ENCODE measurements at places on chromosomes 13 and 19.

- DNase-seq: no peak
Measured at GRCh38 chr13:23570921-23571315, 706 bp downstream of the TNFRSF19 start.

DNA sequence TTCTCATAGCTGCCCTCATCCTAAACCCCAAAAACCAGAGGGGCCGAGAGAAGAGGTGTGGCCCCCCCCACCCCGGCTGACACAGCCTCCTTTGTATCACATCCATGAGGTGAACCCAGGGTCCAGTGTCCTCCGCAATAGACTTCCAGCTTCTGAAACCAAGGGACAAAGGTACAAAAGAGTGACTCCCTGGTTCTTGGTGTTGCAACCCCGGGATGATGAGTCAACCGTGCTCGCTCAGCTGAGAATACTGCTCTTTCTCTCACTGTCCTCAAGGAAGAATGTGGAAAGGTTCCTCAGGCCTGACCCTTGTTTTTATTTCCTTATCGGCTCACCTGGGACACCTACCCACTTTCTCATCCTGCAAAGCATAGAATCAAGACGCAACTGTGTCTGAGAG lies 5.5 kb downstream of the SLC15A1 start:
- no peak for DNase-seq

DNA sequence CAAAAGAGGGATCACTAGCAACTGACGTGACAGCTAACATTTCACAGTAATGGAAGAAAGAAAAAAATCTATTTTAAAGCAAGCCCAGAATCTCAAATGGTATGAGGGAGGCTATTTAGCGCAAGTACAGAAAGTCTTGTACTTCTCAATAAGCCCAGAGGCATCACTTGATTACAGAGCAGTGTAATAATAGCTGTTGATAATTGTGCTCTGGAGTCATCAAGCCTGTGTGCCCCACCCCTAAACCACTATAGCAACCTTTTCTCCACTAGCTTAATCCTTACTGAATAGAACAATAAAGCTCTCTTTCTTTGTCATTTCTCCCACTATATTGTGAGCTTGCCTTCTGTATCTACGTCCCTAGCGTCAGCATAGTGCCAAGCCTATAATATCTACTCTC lies 56.6 kb downstream of the FREM2 start:
- DNase-seq: no peak

GRCh38 chr19:6472713-6473112 lies 8.6 kb downstream of the CRB3 start:
- no peak for DNase-seq

DNA sequence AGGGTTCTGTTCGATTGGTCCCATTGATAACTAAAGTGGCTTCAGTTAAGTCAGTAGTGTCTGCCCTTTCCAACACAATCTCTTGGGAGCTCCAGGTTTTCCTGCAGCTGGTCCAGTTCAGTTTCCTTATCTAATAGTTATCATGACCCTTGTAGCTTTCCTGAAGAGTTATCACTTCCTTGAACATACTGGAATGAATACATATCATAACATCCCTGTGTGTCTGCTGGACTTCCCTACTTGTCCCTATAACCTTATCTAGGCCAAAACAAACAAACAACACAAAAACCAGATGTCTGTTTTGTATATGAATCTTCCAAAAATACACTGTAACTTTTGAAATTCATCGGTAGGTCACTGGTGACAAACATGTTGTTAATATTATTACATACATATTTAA lies 167.6 kb downstream of the DCT start:
- no peak for DNase-seq

DNA sequence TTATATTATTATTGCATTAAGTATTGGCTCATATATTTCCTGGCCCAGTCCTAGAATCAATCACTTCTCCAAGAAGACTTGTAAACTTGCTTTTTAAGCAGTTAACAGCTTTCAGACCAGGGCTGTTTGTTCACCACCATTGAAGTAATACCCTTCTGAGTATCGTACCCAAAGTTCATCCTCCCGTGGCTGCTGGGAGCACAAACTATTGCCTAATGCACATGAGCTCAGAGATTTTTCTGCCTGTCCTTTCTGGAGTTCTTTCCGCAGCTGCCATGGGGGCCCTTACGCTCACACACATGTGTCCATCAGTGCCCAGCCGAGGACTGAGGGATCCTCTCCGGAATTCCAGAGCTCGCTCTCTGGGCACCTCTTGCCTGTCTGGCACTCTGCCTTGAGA lies 51.5 kb downstream of the MRPL57 start:
- no peak for DNase-seq

- DNase-seq: peak; percentile 72
Measured at GRCh38 chr19:4567584-4568071, 8.1 kb upstream of the SEMA6B start.

DNA sequence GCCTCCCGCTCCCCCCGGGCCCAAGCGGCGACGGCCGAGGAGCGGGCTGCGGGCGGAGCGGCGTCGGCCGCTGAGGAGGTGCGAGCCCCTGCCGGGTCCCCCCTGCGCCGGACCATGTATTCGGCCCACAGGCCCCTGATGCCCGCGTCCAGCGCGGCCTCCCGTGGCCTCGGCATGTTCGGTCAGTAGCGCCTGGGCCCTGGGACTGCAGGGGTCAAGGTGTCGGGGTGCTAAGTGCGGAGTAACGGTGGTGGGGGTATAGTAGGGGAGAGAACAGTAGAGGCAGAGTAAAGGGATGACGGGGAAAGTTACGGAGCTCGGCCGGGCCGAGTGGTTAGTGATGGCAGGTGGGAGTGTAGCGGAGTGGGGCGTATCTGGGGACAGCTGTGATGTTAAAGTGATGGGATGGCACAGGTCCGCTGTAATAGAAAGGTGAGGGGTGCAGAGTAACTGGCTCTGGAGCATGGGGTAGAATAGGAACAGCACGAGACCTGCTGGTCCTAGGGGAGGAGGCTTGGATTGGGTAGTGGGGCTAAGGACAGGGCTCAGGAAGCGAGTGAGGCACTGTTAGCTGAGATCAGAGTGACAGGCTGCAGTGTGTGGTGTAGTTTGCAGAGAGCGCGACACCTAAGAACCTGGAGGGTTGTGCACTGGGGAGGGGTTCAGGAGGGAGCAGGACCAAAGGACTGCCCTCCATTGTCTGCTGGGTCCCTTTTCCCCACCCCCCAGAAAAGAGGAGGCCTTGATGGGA lies 15.7 kb downstream of the CIC start:
- no peak for DNase-seq

DNA sequence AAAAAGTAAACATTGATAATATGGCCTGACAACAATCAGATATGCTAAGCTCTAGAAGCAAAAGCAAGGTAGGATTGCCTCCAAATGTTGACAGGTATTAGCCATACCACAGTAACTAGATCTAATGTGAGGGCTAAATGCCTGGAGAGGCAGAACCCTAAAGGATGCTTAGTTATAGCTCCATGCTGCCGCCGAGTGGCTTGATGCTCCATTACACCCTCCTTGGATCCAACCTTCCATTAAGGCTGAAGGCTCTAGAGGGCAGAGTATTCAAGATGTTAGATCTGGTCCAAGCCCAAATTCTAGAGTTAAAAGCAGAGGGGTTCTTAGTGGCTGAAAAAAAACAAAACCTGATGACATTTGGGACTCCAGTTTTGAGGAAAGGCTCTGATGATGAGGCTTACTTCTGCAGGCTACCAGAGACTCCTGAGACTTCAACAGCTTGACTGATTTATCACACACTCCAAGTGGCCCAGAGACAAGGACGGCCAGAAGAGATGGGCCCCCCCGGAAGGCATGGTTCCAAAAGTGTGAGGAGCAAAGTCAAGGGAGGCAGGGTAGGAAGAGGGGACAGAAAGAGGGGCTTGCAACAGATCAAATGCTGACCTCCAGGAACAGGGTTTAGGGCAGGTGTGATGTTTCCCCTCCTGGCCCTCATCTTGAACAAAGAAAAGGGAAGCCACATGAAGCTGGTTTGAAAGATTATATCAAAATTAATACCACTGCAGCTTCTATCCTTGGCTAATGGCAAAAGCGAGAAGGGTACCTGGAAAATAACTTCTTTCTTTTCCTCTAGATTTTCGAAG lies 21.9 kb upstream of the CPB2 start:
- DNase-seq: peak; percentile 59

GRCh38 chr19:19179548-19180441 lies 9.7 kb upstream of the MEF2B start:
- DNase-seq: no peak

DNA sequence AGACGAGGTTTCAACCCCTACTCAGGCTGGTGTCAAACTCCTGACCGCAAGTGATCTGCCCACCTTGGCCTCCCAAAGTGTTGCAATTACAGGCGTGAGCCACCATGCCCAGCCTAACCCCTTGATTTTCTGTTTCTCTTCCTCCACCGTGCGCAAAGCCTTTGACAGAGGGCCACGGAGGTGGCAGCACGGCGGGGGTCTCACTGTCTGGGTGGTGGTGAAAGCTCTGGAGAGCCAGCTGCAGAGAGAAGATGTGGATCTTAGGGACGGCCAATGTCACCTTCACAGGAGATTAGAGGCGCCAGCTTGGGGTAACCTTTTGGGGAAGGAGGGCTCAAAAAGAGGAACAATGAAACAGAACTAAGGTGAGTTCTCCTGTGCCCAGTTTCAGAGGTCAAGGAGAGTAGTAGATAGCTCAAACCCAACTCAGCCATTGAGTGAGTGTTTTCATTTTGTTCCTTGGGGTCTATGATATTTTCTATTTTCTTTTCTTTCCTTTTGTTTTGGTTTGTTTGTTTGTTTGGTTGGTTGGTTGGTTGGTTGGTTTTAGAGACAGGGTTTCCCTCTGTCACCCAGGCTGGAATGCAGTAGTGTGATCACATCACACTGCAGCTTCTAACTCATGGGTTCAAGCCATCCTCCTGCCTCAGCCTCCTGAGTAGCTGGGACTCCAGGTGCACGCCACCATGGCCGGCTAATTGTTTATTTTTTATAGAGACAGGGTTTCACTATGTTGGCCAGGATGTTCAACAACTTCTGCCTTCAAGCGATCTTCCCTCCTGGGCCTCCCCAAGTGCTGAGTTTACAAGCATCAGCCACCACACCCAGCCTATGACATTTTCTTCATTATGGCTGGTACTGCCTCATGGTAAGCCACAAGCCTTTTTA lies 37.7 kb downstream of the GPR42 start:
- no peak for DNase-seq

- DNase-seq: peak; percentile 43
Measured at GRCh38 chr19:52896431-52897137, 851 bp downstream of the ZNF320 start.

DNA sequence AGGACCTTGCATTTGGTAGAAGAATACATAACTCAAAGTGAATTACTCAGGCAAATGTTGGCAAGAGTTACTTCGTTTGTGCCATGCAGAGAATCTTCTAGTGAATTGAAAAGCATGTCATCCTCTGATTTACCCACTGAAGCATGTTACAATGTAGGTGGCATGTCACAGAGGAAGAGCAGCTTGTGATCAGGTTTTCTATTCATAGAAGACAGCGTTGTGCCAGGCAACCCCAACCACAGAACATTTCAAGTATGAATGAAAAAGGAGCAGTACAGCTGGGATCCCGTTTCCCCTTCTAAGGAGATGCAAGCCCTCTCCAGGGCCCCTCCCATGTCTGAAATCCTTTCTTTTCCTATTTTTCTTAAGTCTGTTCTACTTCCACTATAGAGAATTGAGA lies 6.0 kb upstream of the KATNAL1 start:
- no peak for DNase-seq

GRCh38 chr13:67416047-67416925 lies 186.2 kb upstream of the PCDH9 start:
- no peak for DNase-seq

- peak; percentile 84 for DNase-seq
Measured at GRCh38 chr19:12721656-12722565, 1.8 kb downstream of the TNPO2 start.

GRCh38 chr13:108572782-108573211 lies 56.6 kb upstream of the MYO16 start:
- no peak for DNase-seq

- DNase-seq: no peak
Measured at GRCh38 chr13:73129023-73129422, 70.2 kb downstream of the KLF5 start.

DNA sequence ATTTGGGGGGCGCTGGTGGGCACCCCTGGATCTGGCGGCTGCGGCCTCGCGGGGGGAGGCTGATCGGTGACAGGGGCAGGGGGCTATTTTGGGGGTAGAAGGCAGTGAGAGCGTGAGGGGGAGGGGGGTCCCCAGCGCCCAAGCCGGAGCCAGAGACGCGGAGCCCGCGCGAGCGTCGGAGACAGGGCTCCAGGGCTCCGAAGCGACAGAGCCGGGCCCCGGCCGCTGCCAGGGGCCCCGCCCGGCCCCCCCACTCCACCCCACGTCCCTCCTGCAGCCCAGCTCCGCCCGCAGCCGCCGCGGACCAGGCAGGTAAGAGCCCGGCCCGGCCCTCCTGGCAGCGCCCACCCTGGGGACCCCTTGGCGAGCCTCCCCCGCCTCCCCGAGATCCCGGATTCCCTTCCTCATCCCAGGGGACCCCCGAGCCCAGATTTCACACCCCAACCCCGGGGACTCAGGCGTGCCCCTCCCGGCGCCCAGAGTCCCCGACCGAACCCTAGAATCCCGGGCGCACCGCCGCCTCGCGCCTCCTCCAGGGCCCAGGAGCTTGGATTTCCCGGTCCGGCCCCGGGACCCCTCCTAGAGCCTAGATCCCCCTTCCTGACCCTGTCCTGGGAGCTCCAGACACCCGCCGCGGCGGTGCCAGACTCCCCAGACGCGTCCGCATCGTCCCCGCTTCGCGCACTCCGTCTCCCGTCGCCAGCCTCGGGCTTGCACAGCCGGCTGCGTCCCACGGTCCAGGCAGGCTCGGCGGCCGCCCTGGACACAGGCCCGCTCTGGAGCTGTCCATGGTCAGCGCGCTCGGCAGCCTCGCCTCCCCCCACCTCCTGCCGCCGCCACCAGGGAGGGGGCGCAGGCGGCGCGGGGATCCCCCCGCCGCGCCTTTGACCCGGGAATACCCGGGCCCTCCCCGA lies at the start of gene PPFIA3:
TSS of gene PPFIA3 (plus strand) at position 134 of the 914 bp plus-strand sequence. CDS start 8,330 bp downstream, outside the sequence.
- DNase-seq: no peak

DNA sequence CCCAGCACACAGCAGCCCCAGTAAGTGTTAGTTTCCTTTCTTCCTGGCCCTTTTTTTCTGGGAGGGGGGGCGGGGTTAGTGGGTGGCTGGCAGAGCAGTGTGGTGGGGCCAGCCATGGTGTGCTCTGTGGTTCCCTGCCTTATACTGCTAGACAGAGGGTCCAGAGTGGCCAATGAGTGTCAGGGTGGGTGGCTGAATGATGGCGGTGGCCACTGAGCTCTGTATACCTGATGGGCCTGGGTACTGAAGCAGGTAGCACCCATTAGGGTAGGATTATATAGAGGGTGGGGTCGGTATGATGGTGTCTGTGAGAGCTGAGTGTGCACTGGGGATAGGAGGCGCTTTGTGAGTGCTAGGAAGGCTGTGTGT lies 13.8 kb downstream of the CIC start:
- no peak for DNase-seq

GRCh38 chr19:49222011-49222410 lies 64.4 kb downstream of the TRPM4 start:
- no peak for DNase-seq

DNA sequence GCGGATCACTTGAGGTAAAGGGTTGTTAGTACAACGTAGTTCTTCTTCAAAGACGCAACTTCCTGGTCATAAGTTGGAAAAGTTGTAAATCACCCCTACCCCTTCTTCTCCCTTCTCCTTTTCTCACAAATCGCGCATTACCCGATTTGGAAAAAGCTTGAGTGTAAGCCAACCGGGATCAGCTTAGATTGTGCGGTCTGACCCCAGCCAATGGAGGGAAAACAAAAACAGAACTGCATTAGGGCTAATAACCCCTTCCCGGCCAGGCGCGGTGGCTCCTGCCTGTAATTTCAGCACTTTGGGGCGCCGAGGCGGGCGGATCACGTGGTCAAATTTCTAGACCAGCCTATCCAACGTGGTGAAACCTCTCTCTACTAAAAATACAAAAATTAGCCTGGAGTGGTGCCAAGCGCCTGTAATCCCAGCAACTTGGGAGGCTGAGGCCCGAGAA lies 806 bp downstream of the ZNF90 start:
- DNase-seq: no peak

- no peak for DNase-seq
Measured at GRCh38 chr13:48773531-48774275, 120.0 kb downstream of the CYSLTR2 start.

All from GM13976 (cell line).